ENCODE measurements at places on chromosomes 16 and 17.

- peak; percentile 65 for DNase-seq
Observed at GRCh38 chr16:83513008-83513755, 294.6 kb upstream of the HSBP1 start.

GRCh38 chr17:4626734-4627256, 14.7 kb downstream of the ALOX15 start:
- no peak for DNase-seq

- no peak for DNase-seq
Observed at GRCh38 chr16:11358531-11358930, 13.3 kb downstream of the RMI2 start.

DNA sequence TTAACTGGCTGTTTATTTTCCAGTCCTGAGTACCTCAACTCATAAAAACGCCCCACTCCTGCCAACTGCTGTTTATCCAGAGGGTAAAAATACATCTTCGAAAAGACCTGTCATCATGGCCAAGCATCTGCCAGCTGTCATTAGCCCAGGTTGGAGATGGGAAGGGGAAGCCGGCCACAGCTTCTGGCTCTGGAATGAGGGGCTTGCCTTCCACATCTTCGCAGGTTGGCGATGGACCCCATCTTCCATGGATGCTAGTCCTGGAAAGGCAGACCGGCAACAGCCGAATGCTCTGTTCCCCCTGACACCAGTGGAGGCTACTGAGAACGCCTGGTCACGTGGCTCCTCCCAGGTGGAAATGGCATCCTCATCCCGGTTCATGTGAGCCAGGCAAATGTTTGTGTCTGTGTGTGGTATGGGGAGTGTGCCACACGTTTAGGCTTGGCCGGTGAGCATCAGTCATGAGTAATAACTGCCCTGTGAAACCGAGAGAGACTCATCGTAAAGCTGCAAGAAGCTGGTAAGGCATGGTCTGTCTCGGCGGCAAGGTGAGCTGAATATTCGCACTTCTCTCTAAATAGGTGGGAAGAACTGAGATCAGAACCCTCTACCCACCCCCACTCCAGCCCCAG, 420 bp upstream of the KRTAP17-1 start:
- DNase-seq = no peak

- no peak for DNase-seq
Observed at GRCh38 chr17:81341516-81342268, 46.6 kb upstream of the SLC38A10 start.

- no peak for DNase-seq
Observed at GRCh38 chr16:79054211-79054984, 546.1 kb downstream of the MAF start.

GRCh38 chr16:13307851-13308250, 406.5 kb downstream of the SHISA9 start:
- DNase-seq = no peak

DNA sequence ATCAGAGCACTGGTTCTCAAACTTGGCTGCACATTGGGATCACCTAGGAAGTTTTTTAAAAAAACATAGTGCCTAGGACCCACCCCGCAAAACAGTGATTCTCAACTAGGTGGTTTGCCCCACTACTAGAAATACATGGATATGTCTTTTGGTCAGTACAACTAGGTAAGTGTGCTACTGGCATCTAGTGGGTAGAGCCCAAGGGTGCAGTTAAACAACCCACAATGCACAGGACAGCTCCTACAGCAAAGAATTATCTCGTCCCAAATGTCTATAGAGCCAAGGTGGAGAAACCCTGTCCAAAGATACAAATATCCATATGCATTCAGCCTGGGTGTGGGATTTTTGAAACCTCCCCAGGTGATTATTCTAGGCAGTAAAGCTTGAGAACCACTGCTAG, 11.8 kb upstream of the ZNF19 start:
- no peak for DNase-seq

GRCh38 chr16:10751291-10751697, 7.7 kb downstream of the NUBP1 start:
- no peak for DNase-seq

DNA sequence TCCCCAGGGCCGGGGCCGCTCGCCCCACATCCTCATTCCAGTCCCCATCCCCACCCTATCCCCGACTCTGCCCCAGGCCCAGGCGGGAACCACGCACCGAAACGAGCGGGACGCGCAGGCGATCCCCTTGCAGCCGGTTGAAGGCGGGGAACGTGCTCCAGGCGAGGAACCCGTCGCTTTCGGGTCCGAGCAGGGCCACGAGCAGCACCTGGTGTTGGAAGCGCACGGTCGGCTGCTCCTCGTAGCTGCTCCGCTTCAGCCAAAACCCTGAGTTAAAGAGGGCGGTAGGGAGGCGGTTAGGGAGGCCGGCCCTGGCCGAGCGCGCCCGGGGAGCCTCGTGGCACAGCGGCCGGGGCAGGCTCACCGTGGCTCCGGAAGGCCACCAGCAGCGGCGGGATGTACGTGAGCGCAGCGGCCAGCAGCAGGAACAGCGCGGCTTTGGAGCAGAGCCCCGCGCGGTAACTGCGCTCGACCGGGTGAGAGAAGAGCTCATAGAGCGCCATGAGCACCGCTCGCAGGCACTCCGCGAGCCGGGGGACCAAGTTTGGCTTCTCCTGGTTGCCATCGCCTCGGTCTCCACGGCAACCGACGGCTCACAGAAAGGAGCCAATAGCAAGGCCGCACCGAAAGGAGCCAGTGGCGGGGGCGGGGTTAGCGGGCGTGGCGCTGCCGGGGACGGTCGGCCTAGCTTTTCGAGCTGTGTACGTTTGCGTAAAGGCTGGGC, at the start of gene TMEM231:
Gene TMEM231 (minus strand): TSS at position 546 of the 724 bp plus-strand sequence. CDS start 43 bp downstream, at position 503.
- peak; percentile 59 for DNase-seq

DNA sequence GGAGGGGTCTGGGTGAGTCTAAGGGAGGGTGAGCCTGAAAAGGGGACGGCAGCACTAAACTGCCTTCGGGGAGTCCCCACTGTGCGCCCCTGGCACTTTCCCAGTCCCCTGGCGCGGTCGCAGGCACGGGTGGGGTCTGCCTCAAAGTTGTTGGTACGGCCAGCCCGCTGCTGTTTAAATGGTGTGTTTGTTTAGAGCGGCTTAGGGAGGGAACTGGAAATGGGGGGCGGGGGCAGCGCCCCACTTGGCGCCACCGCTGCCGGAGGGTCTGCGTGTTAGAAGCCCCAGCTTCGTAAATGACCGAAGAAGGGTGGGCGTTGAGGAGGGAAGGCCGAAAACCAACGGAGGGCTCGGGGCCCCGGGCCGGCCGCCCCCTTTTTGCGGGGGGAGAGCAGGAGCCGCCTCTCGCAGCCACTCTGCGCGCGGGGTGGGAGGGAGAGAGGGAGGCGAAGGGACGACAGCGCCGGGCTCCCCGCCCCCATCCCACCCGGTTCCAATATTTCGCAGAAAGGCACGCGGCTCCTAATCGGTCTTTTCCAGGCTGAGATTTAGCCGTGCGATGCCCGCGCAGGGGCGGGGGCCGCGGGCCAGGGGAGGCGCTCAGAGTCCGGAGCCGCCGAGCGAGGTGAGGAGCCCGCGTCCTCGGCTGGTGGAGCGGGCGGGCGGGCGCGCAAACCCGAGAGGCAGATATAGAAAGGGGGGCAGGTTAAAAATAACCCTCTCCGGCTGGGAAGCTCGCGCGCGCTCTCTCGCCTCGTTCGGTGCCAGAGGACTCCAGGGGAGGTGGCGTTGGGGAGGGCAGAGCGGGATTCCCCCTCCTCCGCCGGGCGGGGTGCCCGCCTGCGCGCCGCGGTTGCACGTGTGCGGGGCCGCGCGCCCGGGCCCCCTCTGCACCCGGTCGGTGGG, 54.9 kb downstream of the SREBF1 start:
- DNase-seq = no peak

- DNase-seq = no peak
Observed at GRCh38 chr17:73099511-73099910, 7.0 kb upstream of the SLC39A11 start.

DNA sequence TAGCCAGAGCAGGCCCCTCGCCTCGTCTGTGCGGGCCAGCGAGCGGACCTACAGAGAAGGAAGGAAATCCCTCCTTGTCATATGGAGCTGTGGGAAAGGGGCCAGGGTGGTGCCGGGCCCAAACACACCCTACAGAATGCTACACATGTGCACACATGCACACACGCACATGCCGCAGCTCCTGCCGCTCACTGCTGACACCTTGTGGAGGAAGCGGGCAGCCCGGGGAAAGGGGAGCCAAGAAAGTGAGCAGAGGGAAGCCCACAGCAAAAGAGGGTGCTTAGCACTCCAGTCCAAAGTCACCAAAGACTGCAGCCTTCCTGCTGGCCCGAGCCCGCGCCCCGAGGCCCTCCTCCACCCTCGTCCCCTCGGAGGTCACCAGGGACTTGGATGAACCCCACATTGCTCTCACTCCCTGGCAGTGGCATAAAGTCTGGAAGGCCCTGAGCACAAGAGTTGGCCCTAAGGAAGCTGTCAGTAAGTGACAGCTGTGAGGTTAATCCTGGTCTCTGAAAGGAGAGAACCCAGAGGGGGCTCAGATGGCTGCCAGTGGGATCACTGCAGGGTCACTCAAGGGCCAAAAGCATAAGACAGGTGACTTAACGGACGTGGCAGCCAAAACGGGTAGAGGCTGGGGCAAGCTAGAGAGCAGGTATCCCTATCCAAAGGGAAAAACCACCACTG, 68.2 kb downstream of the MYO18A start:
- no peak for DNase-seq

GRCh38 chr16:88390735-88391134, 8.0 kb downstream of the ZNF469 start:
- DNase-seq = no peak

DNA sequence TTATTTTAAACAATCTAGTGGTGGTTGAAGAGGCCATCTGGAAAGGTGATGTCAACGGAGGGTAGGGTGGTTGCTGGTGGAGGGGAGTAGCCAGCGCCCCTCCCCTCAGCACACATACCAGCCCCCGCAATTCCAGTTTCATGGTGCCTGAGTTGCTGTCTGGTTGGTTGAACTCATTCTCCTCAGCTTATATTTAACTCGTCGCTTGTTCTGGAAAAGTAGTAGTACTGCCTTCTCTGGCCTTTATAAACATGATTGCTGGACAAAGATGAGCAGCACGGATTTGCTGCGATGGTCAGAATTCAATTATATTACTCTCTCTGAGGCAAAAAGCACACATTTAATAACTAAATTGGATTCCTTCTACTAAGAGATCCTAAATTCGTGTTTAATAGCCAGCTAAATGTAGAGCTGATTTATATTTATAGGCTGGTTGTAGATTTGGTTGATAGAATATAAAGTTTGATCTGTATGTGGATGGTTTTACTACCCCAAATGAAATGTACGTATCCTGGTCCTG, 238.0 kb upstream of the TBX2 start:
- DNase-seq = no peak

GRCh38 chr16:85112364-85112763, at the start of gene CIBAR2:
Gene CIBAR2 (minus strand): TSS chr16:85112472. CDS start chr16:85112352, 120 bp downstream.
- no peak for DNase-seq

- no peak for DNase-seq
Observed at GRCh38 chr17:4407851-4408250, 25.9 kb upstream of the SPNS3 start.

DNA sequence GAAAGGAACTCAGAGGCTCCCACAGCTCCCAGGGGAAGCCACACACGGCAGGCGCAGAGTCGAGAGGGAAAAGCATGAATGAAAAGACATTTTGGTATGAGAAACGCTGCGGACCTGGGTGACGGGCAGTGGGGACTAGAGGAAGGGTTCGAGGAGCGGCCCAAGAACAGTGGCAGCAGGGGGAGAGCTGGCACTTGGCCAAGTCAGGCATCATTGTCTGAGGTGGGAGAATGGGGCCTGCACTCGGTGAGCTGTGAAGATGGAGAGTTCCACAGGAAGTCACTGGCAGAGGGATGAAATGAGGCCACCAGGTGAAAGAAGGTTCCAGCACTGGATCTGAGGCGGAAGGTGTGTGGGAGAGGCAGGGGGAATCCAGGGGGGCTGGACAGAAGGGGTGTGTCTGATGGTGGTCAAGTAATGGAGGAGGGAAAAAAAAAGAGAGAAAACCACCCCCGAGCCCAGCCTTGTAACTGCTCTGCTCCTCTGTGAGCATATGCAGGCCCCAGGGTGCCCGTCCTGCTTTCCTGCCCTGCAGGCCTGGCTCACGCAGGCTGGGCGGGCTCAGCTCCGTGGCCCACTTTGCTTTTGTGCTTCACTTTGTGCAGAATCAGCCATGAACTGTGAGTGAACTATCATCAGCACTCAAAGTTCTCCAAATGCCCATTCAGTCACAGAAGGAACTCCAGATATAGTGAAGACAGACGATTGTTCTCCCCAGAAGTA, 31.8 kb downstream of the TMEM204 start:
- no peak for DNase-seq

DNA sequence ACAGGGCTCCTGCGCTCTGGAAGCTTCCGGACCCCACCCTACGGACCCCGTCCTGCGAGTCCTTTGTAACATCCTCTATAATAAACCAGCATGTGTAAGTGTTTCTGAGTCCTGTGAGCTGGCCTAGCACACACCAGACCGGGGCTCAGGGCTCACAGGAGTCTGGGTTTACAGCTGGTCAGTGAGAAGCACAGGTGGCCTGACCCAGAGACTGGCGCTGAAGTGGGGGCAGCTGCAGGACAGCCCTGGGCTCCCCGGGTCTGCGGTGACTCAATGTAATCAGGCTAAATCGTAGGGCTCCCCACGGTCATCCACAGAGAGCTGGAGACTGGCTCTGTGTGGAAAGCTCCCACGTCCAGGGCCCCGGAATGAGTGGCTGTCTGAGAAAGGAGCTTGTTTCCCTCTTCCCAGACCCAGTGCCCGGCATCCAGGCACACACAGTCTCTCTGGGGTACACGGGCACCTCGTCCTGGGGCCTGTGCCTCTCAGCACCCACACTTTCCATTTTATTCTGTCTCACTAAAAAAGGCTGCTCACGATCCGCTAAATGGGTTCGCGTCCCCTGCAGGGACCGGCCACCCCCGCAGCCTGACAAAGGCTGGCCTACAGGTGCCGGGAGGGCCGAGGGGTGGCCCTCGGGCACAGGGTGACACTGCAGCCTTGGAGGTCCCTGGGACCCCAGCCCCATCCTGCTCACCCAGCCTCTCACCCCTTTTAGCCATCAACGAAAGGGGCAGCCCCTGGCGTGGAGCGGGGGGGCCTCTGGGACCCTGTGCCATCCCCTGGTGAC, 18.9 kb upstream of the CBFA2T3 start:
- DNase-seq = no peak

- DNase-seq = no peak
Observed at GRCh38 chr16:88132836-88133506, 181.7 kb downstream of the BANP start.

- no peak for DNase-seq
Observed at GRCh38 chr16:82660966-82661365, 34.2 kb downstream of the CDH13 start.

DNA sequence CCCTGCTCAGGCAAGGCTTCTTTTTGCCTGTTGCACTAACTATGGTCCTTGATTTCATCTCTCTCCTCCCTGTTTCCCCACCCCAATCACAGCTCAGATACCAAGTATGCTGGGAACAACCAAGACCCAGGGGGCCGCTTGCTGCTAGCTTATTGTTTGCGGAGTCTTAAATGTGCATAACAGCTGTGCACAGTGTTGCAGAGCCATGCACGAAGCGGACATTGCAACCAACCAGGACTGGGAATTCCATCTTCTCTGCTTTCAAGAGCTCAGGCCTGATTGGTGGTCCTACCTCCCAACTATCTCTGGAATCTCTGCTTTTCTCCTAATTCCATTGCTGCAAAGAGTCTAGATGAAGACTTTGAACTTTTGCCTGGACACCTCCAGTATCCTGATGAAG, 281.3 kb upstream of the TNRC6C start:
- no peak for DNase-seq
